NCI-H187 treated with DMSO at 0.1 percent for 48 hours (cell line): ENCODE measurements at places on chromosomes 4 and X.

DNA sequence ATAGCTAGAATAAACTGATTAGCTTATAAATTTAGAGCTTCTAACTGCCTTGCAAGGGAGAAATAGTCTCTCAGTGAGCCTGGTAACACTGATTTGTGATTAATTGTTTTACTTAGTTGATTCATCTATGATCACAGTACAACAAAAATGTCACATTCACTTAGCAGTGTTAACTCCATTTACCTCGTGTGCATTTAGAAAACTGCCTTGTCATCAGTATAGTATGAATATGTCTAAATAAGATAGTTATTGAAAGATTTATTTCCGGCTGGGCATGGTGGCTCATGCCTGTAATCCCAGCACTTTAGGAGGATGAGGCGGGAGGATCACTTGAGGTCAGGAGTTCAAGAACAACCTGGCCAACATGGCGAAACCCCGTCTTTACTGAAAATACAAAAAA, 39.3 kb downstream of the FAM199X start:
- no peak for DNase-seq

GRCh38 chr4:183816882-183817509, 88.1 kb upstream of the STOX2 start:
- DNase-seq, result no peak

- DNase-seq, result no peak
Observed at GRCh38 chr4:105520819-105521790, 31.3 kb upstream of the ARHGEF38 start.

- DNase-seq, result no peak
Observed at GRCh38 chrX:4249401-4249800, 536.0 kb upstream of the PRKX start.

GRCh38 chr4:142081025-142081424, 444.6 kb downstream of the IL15 start:
- DNase-seq, result no peak

GRCh38 chr4:81468678-81469077, 3.0 kb downstream of the RASGEF1B start:
- no peak for DNase-seq

GRCh38 chr4:48439988-48440387, 43.2 kb upstream of the SLC10A4 start:
- no peak for DNase-seq

DNA sequence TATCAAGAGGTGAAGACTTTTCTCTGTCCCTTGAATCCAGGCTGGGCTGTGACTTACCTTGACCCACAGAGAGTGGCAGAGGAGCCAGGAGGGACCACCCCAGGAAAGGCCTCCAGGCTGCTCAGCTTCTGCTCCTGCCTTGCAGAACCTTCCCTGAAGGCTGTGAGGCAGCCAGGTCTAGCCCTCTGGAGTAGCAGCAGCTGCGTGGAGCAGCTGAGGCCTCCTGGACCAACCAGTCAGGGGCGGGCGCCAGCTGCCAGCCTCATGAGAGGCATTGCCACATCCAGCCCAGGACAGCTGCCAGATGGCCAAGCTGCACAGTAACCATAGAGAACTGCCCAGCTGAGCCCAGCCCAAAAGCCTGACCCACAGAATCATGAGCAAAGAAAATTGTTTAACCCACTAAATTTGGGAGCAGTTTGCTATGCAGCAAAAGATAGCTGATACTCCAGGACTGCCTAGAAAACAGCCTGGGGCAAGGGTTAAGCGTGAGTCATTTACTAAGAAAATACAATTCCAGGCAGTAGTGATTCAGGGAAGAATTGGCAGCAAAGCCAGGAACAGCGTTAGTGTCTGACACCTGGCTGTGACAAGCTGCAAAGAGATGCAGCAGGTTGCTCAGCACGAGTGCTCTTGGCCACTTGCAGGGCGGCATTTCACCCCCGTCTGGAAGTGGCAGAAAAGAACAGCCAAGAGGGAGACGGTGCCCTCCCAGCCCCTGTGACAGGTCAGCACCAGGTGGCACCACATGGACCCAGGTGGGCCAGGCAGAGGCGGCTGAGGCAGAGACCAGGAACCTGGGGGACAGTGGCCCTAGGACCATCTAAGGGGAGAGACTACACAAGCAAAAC, 14.7 kb upstream of the PDE6B start:
- DNase-seq, result no peak

- no peak for DNase-seq
Observed at GRCh38 chrX:39260965-39261364, 459.7 kb downstream of the MID1IP1 start.

- no peak for DNase-seq
Observed at GRCh38 chrX:14801136-14801535, 71.7 kb downstream of the FANCB start.

- DNase-seq, result no peak
Observed at GRCh38 chrX:115367455-115367854, 77.9 kb downstream of the LUZP4 start.

DNA sequence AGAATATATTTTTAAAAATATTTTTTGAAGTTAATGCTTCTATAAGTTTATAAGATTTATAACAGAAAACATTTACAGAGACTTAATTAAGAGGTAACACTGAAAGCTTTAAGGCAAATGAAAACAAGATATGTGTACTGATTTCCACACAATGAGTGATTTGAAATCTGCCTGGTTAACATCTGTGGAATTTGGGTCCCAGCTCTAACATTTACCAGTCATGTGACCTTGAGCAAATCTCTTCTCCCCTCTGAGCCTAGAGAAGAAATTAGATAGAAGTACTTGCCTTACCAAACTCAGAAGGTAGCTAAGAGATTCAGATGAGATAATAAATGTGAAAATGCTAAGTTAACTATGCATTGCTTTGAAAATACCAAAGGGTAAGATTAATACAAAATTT, 458.8 kb upstream of the LCORL start:
- no peak for DNase-seq

- DNase-seq, result no peak
Observed at GRCh38 chrX:13837290-13837745, 20.4 kb upstream of the GPM6B start.

GRCh38 chrX:155611302-155611701, 1.4 kb downstream of the TMLHE start:
- DNase-seq, result no peak

DNA sequence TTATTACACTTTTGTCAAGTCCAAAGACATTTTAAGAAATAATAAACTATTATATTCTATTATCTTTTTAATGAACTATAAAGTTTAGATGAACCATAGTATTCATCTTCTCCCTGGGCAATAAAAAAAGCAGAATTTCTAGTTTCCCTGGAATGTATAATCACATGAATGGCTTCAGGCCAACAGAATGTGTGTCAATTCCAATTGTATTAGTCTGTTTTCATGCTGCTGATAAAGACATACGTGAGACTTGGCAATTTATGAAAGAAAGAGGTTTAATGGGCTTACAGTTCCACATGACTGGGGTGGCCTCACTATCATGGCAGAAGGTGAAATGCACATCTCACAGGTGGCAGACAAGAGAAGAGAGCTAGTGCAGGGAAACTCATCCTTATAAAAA, 70.7 kb upstream of the ANXA10 start:
- no peak for DNase-seq

DNA sequence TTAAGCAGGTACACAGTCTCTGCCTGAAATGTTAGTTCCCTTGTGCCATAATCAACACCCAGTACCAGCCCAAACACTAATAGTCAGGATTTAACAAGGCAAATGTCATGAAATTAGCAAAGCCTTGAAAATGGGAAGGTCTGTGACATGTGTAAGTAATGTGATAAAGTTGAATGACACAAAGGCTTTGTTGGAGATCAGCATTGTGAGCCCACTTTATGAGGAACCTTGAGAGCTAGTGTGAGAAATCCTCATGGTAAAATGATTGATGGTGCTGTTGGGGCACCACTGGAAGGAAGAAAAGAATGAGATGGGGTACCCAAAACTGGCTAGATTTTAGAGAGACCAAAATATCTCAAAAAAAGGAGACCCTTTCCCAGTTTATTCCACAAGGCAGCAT, 3.3 kb upstream of the LIN54 start:
- no peak for DNase-seq

DNA sequence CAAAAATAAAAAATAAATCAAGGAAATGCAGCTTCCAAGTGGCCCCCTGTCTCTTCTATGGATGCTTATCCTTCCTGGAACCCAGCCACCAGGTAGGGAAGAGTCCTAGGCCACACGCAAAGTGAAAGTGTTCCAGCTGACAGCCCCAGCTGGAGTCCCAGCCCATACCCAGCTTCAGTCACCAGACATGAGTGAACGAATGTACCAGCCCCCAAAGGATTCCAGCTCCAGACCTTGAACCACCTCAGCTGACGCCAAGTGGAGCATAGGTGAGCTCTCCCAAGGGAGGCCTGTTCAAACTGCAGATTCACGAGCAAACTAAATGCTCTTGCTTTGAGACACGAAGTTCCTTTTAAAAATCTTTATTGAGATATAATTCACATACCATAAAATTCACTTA, 62.0 kb downstream of the BCOR start:
- DNase-seq, result no peak

GRCh38 chrX:118508221-118508620, 12.6 kb downstream of the DOCK11 start:
- DNase-seq, result no peak
